ENCODE measurements at places on chromosomes 11 and 22.
A peak's percentile ranks its signal among the peaks of the same experiment; 100 is the strongest.

DNA sequence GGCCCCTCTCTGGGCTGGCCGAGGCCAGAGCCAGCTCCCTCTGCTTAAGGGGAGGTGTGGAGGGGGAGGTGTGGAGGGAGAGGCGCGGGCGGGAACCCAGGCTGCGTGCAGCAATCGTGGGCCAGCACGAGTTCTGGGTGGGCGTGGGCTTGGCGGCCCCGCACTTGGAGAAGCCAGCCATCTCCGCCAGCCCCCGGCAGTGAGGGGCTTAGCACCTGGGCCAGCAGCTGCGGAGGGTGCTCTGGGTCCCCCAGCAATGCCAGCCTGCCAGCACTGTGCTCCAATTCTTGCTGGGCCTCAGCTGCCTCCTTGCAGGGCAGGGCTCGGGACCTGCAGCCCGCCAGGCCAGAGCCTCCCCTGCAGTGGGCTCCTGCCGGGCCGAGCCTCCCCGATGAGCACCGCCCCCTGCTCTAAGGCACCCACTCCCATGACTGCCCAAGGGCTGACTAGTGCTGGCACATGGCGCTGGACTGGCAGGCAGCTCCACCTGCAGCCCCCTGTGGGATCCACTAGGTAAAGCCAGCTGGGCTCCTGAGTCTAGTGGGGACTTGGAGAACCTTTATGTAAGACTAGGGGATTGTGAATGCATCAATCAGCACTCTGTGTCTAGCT lies 96.7 kb upstream of the OR9G4 start:
- DNase-seq: no peak

DNA sequence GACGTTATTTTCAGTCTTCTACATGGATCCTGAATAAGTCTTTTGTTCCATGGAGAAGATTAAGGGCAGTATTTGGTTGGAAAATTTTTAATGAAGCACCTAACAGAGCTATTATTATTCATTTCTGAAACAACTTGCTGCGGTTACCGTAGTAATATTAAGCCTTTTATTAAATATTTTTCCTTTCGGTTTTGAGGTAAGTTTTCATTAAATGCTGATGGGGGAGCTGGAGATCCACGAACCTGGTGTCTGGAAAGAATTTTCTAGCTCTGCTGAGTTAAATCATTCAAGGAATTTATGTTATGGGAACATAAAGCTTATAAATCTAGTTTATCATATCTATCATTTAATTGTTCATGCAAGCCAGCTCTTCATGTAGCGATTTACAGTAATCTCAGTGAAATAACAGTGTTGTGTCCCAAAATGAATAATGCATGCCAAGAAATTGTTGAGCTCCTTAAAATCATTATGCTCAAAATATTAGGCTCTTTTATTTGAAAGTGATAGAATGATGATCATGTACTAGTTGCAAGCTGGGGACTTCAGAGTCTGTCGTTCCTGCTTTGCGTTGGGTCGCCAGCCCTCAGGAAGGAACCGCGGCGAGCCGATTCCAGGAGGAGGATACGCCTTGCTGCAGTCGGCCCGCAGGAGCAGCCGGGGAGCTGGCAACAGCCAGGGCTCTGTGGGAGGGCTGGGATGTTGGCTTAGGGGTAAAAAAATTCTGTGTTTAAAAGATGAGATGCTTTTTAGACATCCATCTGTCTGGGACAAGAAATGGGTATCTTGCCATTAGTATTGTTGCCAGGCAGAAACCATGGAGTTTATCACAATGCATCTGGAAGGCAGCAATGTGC lies 83.1 kb downstream of the TBC1D22A start:
- no peak for DNase-seq

DNA sequence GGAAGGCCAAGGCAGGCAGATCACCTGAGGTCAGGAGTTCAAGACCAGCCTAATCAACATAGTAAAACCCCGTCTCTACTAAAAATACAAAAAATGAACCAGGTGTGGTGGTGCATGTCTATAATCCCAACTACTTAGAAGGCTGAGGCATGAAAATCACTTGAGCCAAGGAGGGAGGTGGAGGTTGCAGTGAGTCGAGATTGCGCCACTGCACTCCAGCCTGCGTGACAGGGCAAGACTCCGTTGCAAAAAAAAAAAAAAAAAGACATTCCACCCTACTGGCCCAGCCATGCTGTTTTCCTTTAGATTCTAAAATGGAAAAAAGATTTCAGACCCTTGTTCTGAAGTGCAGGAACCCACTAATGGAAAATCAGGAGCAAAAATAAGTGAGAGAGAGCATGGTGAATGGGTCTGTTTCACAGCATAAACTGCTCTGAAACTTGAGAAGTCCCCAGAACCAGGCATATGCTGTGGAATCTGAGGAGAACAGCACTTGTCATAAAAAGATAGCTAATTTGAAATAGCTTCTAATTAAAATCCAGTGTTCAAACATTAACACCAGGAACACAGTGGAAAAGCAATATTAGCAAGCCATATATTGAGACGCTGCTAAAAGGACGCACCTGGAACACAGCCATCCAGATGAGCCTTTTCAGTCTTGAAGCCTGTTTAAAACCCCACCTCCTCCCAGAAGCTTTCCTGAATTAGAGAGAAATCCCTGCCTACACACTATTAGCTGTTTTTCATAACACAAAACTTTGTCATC lies 66.3 kb upstream of the CHRM4 start:
- DNase-seq: peak; percentile 68

- DNase-seq: no peak
These were observed 12.3 kb upstream of the ASPHD2 start for GRCh38 chr22:26416670-26417276.

DNA sequence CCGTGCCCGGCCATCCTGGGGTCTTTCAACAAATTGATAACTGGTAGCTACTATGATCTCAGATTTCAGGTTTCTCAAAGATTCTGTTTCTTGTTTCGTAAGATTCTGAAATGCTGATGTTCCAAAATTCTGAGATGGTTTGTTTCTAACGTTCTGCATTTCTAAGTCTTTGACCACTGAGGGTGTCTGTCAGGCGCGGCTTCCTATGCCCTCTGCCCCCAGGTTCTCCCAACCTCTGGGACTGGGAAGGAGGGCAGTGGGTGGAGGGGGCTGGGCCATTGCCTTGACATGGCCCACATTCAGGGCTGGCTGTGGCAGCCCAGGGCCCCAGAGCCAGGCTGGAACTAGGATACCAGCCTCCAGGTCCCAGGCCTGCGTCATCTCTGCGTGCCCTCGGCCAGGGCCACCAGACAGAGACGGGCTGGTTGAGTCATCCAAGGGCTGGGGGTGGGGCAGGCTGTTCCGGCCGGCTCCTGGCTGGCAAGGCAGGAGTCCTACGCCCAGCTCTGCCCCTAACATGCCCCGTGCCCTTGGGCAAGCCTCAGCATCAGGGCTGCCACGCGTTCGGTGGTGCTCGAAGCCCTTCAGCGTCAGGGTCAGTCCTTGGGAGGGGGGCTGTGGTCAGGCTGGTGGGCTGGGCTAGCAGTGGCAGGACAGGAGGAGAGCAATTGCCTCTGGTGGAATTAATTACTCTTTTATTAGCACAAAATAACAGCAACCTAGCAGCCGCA lies 5.2 kb downstream of the TMEM134 start:
- DNase-seq: peak; percentile 32

- no peak for DNase-seq
These were observed 330.4 kb downstream of the BRD1 start for GRCh38 chr22:49497266-49497665.

DNA sequence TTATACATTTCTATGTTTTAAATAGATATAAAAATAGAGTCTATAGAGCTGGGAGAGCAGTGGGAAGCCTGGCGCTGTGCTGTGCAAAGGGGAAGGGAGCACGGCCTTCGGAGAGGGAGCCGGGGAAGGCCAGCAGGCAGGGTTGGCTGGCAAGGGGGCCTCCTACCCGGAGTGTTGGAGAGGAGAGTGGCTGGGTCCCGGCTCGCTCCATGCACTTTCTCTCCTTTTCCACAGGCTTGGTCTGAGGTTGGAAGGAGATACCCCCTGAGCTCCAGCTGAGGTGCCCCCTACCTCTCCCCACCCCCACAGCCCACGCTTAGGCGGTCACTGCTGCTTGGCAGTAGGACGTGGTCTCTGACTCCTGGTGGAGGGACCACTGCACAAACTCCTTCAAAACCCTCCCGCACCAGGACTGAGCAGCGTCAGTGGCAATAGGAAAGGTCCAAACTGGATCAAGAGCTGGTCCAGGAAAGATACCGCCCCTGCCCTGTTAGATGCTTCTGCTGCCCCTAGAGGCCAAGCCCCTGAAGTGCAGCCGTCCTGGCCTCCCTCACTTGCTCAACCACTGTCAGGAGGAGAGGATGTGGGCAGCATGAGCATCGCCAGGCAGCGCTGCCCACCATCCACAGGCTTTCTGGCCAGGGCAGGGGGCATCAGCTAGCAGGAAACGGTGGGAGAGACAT lies 52.9 kb downstream of the SYT13 start:
- DNase-seq: peak; percentile 72

DNA sequence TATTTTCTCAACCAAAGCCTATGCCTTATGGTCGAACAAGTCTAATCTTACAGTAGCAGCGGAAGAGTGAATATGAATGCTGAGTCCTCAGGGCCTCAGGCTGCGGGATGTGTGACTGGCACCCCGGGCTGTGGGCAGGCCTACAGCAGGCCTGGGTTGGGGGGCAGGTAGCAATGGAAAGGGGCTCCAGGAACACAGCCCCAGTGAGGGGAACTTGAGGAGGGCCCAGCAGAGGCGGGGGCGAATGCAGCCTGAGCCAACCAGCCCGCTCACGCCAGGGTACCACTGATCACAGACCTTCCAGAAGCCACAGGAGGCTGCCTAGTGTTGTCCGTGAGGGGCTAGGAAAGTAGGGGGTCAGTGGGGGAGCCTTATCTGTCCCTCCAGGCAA lies 11.3 kb upstream of the CD5 start:
- no peak for DNase-seq

GRCh38 chr11:63738720-63739360 lies 29.7 kb downstream of the ZFTA start:
- peak; percentile 81 for DNase-seq

GRCh38 chr11:71505781-71506180 lies 21.3 kb upstream of the KRTAP5-7 start:
- DNase-seq: no peak

GRCh38 chr11:102384419-102385079 lies 37.5 kb downstream of the BIRC2 start:
- no peak for DNase-seq

DNA sequence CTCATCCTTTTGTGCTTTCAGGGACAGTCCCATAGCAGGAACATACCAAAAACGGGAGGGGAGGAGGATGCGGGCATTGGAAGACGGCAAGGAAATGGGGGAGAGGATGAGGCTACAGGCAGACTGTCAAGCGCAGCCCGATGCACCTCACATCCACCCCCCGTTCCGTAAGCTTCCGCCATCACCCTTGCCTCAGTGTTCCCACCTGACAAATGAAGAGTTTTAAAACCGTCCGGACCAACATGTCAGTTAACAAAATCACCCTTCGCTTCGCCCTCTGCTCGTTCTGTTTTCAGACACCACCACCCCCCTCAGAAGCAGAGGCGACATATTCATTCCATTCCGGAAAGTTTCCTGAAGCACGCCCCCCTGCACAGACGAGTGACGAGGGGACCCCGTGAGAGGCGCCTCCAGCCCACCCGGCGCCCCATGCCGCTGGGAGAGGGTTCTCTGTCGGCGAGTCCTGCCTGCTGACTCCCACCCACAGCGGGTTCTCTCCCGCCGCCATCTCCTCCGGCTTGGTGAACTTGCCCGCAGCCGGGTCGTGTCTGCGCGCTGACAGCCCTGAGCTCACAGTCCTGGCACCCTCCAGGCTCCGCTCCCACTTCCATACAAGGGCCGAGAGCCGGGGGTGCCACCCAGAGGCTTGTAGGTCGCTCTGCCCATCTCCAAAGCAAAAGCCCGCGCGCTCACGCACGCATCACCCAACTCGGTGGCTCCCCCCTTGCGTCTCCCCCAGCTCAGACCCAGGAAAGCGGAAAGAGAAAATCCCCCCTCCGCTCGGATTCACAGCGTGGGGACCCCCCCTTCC lies 1.5 kb downstream of the IGSF9B start:
- DNase-seq: peak; percentile 64

GRCh38 chr11:12728417-12728816 lies 54.2 kb downstream of the TEAD1 start:
- no peak for DNase-seq

- no peak for DNase-seq
These were observed 230.1 kb upstream of the DDI1 start for GRCh38 chr11:103806130-103806895.

- DNase-seq: no peak
These were observed 50.8 kb downstream of the TRMU start for GRCh38 chr22:46386312-46386711.

- no peak for DNase-seq
These were observed 16.8 kb downstream of the CD5 start for GRCh38 chr11:61119055-61119454.

- no peak for DNase-seq
These were observed 10.0 kb upstream of the TMEM123 start for GRCh38 chr11:102462610-102463009.

DNA sequence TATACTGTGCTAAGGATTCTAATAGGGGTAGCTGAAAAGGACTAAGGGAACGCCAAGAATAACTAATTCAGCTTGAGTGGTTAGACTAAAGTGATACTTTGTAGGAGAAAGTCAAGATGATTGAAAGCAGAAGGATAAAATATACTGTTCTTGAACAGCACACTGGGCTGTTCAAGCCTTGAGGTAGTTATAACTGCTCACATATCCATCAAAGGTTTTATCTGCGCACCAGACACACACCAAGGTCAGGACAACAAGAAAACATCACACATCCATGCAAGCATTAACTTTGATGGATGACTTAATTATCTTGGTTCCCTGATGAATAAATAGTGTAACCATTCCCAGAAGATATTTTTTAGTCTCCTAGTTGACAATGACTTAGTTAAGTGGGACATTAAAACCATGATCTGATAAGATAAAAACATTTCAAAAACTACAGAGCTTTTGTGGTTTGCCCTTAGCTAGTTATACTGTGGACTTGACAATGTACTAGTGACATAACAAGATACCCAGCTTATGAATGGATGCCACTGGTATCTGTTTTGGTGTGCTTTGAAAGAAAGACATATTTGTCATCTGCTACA lies 728.9 kb downstream of the JRKL start:
- DNase-seq: no peak

DNA sequence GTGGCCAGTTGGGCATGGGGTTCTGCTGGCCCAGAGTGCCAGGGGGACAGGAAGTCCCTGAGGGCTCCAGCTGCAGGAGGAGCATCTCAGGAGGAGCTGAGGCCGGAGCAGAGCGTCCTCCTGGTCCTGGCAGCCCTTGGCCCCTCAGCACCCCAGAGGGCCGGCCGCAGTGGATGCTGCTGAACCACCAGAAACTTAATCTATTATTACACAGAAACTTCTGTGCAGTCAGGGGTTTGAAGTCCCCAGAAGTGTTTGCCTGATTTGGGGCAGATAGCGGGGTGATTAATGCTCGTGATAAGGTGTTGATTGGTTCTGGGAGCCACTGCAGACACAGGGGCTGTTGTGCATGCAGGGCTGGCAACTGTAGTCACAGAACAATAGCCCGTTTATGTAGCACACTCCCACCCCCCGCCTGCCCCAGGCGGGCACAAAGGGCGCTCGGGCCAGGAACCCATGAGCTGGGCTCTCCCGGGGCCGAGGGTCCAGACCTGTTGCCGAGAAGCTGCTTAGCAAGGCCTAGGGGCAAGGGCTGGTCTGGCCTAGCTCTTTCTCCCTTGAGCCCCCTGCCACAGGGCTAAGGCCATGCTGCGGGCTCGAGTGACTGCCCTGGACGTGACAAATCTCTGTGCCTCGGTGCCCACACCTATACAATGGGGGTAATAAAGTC lies 29.0 kb upstream of the KCNQ1OT1 start:
- no peak for DNase-seq

Measured in thyroid gland (tissue), 4 donors.